ENCODE measurements at places on chromosomes 3 and 15.

GRCh38 chr15:82569834-82570233 lies 29.6 kb upstream of the RPS17 start:
- DNase-seq: no peak

- no peak for DNase-seq
Observed at GRCh38 chr3:189941125-189941524, 179.6 kb downstream of the P3H2 start.

DNA sequence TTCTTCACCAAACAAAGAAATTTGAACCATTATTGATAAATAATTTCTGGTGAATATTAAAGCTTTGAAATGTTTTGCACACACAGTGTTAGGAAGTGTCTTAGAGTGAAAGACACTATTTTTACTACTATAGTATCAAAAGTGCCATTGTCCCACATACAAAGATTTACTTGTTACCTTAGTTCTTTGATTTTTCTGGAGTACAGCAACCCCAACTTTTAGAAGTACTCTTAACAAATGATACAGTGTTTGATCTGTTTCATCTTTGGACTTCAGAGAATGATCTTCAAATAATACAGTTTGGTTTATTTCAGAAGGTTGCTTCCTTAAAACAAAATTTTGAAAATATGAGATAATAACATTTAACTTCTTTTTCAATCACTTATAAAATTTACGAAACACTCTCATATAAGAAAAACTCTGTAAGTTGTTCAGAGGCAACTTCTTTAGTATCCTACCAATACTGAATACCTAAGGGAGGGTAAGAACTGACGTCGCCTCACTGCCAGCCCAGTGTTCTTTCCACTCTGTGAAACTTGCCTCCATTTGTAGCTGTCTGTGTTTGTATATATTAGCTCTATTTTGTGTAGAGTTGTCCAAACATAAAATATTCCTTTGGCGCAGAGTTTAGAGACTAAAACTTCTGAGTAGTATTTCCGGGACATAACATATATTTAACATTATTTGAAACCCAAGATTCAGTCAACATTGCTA lies 464.2 kb downstream of the LPP start:
- no peak for DNase-seq

GRCh38 chr3:123791073-123791370 lies 93.1 kb downstream of the MYLK start:
- DNase-seq: no peak

- DNase-seq: peak; percentile 1
Observed at GRCh38 chr15:62307551-62307950, 142.5 kb upstream of the C2CD4B start.

DNA sequence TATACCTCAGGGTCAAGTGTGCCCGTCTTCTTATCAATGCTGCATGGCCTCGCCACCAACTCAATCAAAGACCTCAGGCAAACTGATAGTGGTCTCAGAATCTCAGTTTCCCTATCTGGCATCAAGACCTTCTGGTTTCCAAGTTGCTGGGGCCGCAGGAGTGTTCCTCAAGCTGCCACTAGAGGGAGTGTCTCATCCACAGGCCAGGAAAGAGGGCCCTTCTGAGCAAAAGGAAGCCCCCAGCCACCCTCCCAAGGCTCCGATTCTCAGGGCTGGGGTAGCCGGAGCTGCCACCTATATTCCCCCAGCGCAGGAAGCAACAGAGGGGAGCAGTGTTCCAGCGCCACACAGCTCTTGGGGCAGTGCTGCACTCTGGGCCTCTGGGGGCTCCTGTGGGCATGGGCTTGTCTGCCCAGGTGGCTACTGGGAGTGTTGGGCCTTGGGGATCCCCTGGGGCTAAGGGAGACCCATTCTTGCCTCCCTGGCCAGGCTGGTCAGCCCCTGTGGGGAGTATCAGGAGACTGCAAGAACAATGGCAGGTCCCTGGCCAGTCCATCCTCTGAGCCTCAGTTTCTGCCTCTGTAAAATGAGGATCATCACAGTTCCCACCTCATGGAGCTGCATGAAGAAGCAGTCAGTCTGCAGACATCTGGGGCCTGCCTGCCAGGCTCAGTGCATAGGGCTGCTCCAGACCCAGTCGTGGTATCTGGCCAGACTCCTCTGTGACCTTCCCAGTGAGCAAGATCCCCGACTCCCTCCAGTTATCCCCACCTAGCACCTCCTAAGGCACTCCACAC lies 23.4 kb upstream of the SEC13 start:
- DNase-seq: no peak

GRCh38 chr3:149204390-149204991 lies 17.1 kb downstream of the CP start:
- DNase-seq: no peak

DNA sequence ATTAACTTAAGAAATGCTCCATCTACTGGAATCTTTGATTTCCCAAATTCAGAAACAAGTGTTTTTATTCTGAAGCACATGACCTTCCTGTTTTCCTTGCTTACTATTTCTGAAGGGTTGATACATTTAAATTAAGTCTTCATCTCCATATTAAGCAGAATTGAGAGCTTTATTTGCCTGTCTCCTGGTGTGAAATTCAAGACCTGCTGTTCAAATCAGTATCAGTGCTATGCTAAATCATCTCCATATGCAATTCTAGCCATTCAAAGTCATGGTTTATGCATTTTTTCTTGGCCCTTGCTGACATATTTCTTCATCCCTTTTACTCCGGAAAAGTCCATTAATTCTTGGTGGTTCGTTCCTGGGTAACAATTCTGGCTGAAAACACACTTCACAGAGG lies 195.4 kb downstream of the ATP8B4 start:
- DNase-seq: peak; percentile 71

DNA sequence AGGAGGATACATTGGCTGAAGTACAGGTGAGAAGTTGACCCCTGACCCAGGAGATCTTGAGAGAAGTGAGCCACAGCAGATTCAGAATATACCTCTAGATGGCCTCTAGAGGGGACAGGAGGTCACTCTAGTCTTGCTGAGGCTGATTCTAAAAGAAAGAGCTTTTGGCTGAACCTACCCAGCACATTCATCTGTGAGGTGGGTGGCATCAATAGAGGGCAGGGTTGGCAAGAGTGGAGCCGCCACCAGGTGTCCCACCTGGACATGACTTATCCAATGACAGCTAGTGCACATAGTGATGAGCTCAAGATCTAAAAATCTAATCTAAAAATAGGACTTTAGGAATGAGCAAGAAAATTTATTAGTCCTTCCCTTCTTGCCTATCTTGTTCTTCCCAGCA lies 51.6 kb downstream of the CYP19A1 start:
- DNase-seq: no peak

DNA sequence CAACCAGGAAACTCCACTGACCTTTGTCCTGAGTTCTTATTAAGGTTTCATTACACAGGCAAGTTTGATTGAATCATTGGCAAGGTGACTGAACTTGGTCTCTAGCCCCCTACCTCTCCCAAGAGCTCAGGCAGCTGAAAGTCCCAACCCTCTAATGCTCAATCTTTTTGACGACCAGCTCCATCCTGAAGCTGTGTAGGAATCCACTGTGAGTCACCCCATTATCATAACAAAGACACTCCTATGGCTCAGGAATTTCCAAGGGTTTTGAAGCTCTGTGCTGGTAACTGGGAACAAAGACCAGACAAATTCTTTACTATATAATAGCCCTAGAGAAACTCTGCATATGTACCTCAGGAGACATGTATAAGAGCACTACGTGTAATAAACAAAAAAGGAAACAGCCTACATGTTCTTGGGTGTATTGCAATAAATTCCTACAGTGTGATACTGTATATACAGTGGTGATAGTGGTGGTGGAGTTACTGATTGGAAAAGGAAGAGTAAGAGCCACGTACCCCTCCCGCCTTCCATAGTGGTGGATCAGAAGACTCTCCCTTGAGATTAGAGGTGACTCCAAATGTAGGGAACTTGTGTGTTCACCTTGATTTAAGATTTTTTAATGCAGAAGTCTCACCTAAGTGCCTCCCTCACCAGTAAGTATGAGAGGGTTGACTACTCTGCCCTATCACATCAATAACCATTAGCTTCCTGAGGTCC lies 116.6 kb downstream of the ST8SIA2 start:
- no peak for DNase-seq

DNA sequence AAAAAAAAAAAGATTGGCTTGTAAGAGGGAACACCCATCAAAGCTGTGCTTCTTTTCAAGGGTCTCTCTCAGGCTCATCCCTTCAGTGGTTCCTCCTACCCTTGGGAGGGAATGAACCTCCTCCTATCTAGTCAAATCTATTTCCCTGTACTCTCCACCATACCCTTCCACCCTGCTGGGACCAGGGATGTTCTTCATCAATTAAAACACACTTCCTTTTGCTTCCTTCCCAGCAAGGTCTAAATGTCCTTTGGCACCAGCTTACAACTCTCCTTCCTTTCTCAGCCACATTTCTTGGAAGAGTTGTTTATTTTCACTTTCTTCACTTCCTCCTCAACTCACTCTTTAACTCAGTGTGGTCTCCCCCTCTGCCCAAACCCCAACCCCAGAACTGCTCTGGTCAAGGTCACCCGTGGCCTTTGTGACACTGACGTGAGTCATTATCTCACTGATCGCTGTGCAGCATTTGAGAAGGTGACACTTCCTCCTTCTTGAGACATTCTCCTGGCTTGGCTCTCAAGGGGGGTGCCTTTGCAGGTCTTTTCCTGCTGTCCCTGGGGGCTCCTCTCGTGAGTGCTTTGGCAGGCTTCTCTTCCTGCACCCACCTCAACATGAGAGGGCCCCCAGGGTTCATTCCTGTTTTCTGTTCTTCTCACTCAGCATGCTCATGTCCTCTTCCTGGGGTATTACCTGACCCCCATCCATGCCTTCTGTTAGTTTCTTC lies 210.5 kb upstream of the TLE3 start:
- DNase-seq: no peak

DNA sequence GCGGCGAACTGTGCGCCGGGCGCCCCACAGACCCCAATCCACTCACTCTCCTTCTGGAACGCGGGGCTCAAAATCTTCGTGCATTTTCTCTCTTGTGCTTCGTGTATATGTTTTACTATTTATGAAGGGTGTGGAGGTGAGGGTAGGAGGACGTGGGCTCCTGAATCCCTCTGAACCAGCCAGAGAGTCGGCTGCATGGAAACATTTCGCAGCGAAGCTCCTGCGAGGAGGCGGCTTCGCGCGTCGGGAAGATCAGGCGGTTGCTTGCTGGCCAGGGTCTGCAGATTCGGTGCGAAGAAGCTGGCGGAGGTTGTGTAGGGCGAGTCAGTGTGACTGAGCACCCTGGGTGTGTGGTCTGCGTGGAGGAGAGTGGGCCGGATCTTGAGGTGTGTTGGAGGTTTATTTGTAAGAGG lies 1.1 kb downstream of the CNTN4 start:
- DNase-seq: no peak

DNA sequence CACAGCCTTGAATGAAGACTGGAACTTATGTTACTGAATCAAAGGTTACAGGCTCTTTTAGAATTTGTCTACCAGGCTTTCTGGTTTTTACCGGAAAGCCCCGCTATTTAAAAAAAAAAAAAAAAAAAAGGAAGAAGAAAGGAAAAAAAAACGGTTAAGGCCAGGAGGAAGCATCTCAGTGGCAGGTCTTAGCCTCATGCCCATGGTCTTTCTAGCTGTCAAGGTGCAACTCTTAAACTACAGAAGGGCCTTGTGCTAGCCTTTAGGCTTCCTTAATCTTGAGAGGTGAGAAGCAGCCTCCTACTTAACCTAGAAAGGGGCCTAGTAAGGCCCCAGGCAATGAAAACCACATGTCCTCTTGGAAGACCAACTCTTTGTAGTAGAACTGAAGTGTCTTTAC lies 77.5 kb downstream of the TBC1D5 start:
- no peak for DNase-seq

- no peak for DNase-seq
Observed at GRCh38 chr3:42764561-42765295, 8.3 kb downstream of the CCDC13 start.

DNA sequence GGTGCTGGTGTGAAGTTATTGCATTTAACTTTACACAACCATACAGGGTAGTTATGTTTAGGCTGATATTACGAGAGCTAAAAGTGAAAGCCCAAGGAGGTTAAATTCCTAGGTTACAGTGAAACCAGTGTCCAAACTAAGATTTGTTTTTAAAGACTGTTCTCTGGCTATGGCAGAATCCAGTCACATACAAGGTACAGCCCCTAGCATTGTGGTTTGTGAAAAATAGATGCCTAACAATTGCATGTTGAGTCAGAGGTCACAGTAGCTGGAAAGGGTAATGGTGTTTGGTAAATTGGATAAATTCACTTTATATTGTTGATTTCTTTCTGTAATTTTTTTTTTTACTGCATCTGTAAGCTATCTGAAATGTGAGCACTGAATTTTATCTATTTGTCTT lies 614.6 kb upstream of the TBL1XR1 start:
- DNase-seq: no peak

GRCh38 chr3:14305324-14305723 lies 97.1 kb upstream of the SLC6A6 start:
- DNase-seq: no peak

DNA sequence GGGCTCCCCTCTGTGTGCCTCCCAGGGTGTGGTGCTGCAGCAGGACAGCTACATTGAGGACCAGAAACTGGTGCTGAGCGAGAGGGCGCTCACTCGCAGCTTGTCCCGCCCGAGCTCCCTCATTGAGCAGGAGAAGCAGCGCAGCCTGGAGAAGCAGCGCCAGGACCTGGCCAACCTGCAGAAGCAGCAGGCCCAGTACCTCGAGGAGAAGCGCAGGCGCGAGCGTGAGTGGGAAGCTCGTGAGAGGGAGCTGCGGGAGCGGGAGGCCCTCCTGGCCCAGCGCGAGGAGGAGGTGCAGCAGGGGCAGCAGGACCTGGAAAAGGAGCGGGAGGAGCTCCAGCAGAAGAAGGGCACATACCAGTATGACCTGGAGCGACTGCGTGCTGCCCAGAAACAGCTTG lies 53.7 kb downstream of the KLHL25 start:
- DNase-seq: no peak

DNA sequence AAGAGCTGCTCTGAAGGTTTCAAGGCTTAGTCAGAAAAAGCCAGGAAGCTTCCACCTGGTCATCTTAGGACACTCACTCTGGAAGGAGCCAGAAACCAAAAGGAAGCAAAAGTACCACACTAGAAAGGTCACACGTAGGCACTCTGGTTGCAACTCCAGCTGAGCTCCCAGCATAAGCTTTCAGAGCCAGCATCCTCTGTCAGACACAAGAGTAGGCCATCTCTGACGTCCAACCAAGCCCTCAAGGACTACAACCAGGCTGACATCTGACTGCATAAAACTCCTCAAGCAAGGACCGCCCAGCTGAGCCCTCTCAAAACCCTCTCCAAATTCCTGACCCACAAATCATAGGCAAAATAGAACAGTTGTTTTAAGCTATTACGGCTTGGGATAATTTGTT lies 12.8 kb downstream of the SH3BP5 start:
- DNase-seq: no peak

DNA sequence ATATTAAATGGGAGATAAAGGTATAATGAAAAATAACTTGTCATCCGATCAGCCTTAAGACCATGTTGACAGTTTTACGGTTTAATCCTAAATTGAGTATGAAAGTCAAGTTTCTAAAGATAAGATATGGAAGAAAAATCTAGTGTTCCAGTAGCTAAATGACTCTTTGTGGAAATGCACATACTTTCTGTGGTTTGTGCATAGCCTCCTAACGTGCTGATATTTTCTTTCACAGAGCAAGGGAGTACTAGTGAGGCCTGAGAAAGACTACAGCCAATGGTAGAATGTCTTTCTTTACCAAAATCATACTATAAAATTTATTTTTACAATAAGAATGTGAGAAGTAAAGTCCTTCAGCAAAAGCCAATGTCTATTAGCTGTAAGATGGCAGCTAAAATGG lies 430.6 kb upstream of the RGMA start:
- DNase-seq: no peak

- no peak for DNase-seq
Observed at GRCh38 chr3:10651506-10651905, 146.1 kb upstream of the ATP2B2 start.
